ENCODE measurements at places on chromosomes 1 and 21. TPM values are rescaled to one million over a fixed set of nuclear protein-coding genes. Genes with fewer than 3 reads are reported as not detected.

Gene DDX59
- total RNA-seq: 9.7 TPM

Gene FYB2
- total RNA-seq: not detected

Gene PLXNA2
- total RNA-seq: 1.9 TPM

Gene SLC5A9
- not detected for total RNA-seq

Measured in fibroblast of villous mesenchyme (primary cell).